Posterior vena cava (tissue), 2 donors: ENCODE measurements at places on chromosomes 2 and 18. TPM values are rescaled to one million over a fixed set of nuclear protein-coding genes. Genes with fewer than 3 reads are reported as not detected.

GRCh38 chr2:62577994-62578781 is 72.2 kb upstream of the TMEM17 start:
- DNase-seq: no peak

- no peak for DNase-seq
These were observed 572.2 kb upstream of the SALL3 start for GRCh38 chr18:78407466-78407844.

Gene ANKRD29
- 16.7 TPM for total RNA-seq

DNA sequence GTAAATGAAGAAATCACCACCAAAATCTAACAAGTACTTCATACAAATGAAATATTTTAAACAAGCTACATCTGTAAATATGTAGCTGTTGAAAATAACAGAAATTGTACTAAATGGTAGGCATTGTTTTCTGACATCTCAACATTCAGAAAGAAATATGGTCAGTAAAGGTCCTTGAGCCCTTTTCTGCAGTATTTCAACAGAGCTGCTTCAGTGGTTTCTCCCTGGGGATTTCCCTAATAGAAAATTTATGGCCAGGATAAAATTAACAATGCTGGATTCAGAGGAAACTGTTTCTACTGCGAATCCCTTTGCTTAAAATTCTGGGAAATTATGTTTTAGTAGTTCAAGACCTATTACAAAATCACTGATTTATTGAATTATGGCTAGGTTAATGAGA is 256.6 kb downstream of the PIEZO2 start:
- DNase-seq: no peak

DNA sequence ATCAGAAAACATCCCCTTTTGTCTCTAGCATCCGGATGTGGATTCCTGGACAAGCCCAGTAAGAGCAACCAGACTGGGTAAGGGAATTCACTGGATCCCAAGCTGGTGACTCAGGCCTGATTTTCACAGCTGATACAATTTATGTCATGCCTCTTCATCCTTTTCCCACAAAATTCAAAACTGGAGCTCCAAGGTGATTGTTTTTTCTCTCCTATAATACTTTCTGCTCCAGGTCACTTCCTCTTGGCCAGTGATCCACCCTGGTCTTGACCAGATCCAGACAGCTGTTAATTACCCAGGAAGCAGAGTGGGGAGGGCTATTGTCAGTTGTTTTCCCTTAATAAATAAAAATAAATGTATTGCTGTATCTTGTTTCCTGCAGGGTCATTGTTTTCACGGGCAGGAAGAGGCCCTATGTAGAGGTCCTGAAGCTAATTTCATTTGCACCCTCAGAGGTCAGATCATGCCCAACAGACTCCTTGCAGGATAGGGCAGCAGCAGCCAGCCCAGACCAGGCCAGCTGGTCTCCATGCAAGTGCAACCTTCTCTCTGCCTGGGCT is 57.6 kb downstream of the EVA1A start:
- no peak for DNase-seq

- no peak for DNase-seq
These were observed 1598.9 kb upstream of the PIK3C3 start for GRCh38 chr18:40356168-40356567.

Gene CTNNA2
- total RNA-seq: not detected

GRCh38 chr18:45399643-45400042 is 215.6 kb upstream of the SLC14A2 start:
- DNase-seq: no peak

DNA sequence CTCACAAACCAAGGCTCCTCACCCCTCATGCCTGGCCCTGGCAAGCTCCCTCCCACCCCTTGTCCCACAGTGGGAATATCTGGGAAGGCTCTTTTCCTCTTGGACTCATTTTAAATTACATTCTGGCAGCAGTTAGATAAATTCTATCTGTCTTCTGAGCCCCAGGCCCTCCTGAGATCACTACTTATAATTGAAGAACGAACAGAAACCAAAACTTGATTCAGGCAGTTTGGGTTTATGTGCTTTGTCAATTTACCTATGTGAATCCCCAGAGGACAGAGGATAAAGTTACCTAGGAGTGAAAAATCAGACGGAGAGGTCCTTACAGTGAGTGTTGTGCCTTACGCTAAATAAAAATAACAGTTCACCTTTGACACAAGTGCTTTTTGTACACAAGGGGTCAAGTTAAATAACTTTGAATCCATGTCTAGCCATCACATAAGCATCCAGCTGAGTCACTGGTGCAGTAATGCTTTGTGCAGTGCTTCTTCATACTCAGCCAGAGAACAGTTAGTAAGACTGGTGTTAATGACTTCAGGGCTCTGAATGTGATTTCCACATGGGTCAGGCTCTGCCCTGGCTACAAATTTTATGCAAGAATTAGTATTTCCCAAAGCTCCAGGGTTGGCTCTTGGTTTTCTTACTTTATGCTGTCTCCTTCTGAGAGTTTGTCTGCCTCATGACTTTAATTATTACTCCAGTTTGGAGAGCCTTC is 329.3 kb downstream of the INSIG2 start:
- DNase-seq: no peak

DNA sequence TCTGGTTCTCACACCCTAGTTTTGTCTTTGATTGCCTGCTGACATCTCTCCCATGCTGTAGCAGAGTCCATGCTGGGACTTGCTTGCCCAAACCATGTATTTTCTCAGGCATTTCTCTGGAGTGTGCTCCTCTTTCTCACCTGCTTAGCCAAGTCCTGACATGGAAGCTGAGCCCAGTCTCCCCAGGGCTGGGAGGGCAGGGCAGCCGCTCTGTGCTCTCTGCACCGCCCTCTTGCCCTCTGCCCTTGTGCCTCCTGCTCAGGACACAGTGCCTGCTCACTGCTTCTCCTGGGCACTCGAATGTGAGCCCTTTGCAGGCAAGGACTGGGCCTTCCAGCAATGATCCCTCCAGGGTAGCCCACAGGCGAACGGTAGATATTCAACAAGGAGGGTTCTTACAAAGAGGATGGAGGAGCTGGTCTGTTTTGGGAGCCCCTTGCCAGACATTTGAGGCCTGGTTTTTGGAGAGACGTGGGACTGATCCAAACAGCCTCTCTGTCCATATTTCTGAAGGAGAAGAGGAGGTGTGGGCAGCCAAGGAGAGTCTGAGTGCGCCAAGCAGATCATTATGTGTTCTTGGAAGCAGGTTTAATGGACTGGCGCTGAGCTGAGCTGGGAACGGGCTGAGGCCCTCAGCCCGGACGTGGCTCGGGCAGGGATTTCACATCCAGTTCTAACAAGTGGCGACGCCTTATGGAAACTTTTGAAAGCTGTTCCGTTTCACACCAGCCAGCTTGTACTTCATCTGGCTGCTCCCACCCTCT is 4.0 kb downstream of the SLC14A2 start:
- DNase-seq: peak; percentile 89

Gene PSTPIP2
- 5.7 TPM for total RNA-seq

- DNase-seq: no peak
These were observed 238.8 kb downstream of the IKZF2 start for GRCh38 chr2:212912445-212913103.
